ENCODE measurements at places on chromosomes 12 and 14.

- no peak for DNase-seq
These were observed 166.6 kb upstream of the RPL10L start for GRCh38 chr14:46818147-46818546.

GRCh38 chr14:76371066-76371465 lies 4.9 kb upstream of the ESRRB start:
- DNase-seq = no peak

DNA sequence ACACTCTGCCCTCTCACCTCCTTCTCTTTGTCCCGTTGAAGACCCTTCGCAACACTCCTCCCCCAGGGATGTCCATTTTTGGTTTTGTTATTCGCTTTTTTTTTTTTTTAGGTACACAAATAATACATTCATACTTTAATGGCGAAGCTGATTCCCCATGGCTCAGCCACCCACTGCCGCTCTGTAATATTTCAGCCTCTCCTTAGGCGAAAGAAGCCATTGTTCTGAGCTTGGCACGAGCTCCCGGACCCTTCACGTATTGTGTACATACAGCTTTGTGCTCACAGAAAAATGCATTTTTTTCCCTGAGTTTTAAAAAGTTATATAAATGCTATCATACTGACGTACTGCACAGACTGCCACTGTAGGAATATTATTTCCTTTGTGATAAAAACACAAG lies 115.0 kb downstream of the TMEM132C start:
- no peak for DNase-seq

GRCh38 chr14:77738559-77739250 lies 22.3 kb downstream of the SNW1 start:
- DNase-seq = no peak

GRCh38 chr12:26918321-26919215 lies 19.2 kb downstream of the INTS13 start:
- DNase-seq = no peak

DNA sequence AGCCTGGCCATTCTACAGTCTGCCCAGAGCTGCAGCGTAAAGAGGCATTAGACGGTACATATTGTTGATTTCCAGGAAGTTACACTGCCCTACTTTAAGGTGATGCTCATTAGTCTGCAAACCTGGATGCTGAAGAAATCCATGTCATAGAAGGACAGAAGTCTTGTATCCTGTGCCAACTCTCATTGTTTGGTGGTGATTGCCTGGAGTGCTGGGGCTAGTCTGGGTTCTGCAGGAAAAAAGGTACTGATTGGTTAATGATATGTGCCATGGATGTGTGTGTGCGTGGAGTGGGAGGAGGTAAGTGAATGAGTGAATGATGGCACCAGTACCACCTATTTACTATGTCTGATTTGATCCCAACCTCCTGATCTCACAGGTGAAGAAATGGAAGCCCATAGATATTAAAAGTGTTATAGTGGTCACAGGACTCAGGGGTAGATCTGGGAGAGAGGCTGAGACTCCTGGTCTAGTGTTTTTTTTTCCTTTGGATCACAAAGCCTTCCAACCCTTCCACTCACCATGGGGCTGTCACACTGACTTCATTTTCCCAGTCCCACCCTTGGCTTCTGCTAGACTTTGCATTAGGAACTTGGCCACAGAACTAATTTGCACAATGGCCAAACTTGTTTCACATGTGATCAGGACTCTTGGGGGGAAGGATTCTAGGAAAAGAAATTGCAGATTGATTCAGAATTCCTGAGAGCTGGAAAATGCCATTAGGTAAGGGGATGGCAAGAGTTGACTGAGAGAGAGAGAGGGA lies 96.1 kb downstream of the TMX1 start:
- DNase-seq = no peak

GRCh38 chr14:40365305-40365704 lies 933.1 kb upstream of the FBXO33 start:
- no peak for DNase-seq

DNA sequence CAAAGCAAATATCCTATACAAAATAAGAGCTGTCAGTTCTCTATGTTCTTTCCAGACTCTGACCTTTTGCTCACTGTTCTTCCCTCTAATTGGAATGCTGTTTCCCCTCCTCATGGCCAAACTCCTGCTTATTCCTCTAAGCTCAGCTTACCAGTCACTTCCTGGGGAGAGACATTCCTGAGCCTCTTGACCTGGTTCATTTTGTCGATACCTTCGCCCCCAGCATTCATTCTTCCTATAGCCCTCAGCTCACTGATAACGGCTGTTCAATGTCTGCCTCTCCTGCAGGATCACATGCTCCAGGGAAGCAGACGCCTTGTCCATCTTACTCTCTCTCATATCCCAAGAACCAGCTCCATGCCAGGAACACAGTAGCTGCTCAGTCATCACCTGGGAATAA lies 431.0 kb downstream of the MED13L start:
- DNase-seq = no peak

GRCh38 chr12:109656743-109657142 lies 56.9 kb upstream of the FAM222A start:
- DNase-seq = no peak

- DNase-seq = no peak
These were observed 73.9 kb upstream of the PLEKHA5 start for GRCh38 chr12:19055589-19055988.

DNA sequence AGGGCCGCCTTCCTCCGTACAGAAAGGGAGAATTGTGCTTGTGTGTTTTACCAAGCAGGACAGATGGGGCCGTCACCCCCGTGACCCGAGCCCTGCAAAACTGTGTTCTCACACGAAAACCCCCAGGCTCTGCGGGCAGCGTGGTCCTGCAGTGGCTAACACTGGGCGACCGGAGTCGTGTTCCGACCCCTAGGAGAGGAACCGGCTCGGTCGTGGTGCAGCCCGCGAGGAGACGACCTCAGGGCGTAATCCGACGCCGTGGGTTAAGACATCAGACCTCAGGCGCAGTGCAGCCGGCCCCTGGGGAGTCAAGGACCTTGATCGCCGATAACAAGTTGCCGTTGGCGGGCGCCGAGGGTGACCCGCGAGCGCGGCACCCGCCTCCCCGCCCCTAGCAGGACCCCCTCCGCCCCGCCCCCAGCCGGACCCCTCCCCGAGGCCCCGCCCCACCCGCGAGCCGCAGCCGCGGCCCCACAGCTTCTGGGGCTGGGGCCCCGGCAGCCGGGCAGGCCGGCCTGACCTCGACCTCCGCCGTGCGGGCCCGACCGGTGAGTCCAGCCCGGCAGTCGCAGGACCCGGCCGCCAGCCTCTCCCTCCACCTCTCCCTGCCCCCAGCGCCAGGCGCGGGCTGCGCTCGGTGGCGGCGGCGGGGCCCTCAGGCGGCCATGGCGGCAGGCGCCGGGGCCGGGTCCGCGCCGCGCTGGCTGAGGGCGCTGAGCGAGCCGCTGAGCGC lies at the start of gene CHPT1:
CHPT1 (plus strand) TSS at position 444 of the 733 bp plus-strand sequence; CDS start at position 666, 222 bp downstream.
- DNase-seq = peak; percentile 71

DNA sequence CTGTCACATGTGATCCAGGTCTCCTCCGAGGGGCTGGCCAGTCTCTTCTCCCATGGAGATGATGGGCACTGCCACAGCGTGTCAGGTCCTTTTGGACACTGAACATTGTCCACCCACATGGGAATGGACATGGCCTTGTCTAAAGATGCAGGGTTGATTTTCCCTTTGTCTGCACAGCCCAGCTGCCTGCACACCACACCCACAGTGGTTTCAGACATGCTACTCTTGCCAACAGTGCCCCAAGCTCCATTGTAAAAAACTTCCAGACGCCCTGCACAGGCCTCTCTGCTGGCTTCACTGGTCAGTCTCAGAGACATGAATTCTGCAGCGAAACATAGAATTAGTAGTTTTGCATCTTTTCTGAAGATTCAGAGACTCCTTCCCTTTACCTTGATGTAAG lies 18.5 kb downstream of the CD163 start:
- no peak for DNase-seq

- no peak for DNase-seq
These were observed 156.0 kb downstream of the ADCK1 start for GRCh38 chr14:77955816-77956484.

- DNase-seq = no peak
These were observed 5.6 kb downstream of the CDCA4 start for GRCh38 chr14:105015242-105015641.

- DNase-seq = peak; percentile 43
These were observed 197.5 kb upstream of the TMEM132C start for GRCh38 chr12:128069359-128069997.

DNA sequence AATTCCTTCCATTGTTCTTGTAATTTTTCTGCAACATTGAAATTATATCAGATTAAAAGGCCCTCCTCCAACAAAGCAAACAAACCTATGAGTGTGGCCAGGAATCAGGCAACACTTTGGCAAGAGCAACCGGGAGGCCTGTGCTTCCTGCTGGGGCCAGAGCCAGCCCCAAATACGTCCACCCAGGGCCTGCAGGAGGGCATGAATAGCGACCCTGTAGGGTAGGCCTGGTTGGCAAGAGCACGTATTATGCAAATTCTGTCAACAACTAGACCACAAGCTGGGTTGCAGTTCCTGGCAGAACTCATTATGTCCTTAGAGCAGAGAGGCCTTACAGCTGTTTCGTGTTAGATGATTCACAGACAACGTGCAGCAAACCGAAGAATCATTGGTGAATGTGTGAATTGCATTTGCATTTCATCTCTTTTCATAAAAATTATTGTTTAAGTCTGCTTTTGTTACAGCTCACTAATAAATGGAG lies 26.9 kb upstream of the LGALS3 start:
- peak; percentile 39 for DNase-seq

DNA sequence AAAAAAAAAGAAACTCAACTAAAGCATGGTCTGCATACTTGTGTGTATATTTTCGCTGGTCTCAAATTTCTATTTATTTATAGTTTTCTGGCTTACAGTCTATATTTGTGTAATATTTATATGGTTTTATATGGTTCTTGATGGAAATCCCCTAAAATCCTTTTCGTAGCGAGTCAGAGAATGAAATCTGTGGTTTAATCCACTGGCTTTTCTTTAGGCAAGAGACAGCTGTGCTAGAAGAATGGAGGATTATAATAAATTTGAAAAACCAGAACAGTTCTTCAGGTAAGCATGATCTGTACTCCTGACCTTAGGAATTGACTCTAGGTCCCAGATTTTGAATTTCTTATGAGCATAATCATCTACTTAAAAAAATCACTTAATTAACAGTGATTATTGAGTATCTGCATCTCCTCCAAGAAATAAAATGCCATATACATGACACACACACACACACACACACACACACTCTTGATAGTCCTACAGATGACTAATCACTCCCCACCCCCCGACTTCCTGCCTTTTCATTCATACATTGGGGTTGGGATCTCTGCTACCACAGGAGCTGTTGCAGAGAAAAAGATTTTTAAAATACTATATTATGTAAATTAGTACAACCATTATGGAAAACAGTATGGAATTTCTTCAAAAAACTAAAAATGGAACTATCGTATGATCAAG lies 113.4 kb downstream of the CRADD start:
- DNase-seq = no peak

DNA sequence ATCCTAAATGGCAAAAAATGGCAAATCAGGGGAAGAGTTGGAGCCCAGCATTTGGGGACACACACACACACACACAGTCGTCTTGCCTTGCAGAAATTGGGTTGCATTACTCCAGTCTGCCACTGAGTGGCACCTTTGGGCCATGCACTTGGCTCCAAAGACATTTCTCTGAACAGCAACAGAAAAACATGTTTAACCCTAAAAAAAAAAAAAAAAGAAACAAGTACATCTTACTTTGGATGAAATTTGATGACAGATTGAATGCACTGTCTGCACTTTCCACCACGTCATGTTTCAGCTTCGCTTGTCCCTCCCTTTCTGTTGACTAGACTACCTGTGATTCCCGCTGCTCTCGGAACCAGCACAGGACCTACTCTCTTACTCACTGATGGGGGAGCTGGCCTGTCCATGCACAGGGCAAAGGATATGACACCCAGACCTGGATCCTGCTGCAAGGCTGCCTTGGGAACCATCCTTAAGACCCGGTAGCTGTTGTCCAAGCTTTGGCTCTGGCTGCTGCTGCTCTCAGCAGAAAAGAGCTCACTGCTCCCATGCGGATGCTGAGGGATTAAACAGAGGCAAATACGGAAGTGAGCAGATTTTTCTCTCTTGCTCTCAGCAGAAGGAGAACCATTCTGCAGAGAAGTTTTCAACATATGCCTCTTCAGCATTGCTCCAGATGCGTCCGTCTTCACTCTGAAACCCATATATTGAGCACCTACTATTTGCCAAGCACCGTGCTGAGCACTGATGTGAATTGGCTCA lies 376.8 kb downstream of the DPF3 start:
- DNase-seq = no peak

DNA sequence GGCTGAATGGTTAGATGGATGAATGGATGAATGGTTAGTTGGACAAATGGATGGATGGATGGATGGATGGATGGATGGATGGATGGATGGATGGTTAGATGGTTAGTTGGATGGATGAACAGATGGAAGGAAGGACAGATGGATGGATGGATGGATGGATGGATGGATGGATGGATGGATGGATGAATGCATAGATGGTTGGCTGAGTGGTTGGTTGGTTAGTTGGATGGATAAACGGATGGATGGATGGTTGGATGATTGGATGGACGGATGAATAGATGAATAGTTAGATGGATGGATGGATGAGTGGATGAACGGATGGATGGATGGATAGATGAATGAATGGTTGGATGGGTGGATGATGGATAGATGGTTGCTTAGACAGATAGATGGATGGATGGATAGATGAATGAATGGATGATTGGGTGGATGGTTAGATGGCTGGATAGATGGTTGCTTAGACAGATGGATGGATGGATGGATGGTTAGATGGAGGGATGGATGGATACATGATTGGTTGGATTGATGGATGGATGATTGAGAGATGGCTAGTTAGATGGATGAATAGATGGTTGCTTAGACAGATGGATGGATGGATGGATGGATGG lies 48.8 kb upstream of the HSPB8 start:
- DNase-seq = no peak

DNA sequence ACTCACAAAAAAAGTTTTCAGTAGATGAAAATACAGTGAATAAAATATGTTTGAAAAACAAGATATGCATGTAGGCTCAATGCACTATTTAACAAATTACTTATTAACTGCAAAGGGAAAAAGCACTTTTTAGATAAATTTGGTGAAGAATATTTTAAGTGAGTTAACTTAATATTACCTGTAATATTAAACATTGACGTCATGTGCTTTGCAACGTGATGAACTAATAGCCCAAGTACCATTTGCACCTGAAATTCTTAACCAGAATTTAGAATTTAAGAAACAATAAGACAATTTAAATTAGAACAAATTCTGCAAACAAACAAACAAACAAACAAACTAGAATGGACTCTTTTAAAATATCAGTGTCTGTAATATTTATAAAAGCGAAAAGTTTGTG lies 659.0 kb upstream of the NOVA1 start:
- no peak for DNase-seq
